SW480 (cell line): ENCODE measurements at places on chromosomes 1 and 21.
A peak's percentile ranks its signal among the peaks of the same experiment; 100 is the strongest.

- DNase-seq: no peak
Measured at GRCh38 chr21:46518983-46519583, 60.4 kb downstream of the DIP2A start.

- peak; percentile 14 for DNase-seq
Measured at GRCh38 chr1:193060406-193060805, 994 bp downstream of the RO60 start.

DNA sequence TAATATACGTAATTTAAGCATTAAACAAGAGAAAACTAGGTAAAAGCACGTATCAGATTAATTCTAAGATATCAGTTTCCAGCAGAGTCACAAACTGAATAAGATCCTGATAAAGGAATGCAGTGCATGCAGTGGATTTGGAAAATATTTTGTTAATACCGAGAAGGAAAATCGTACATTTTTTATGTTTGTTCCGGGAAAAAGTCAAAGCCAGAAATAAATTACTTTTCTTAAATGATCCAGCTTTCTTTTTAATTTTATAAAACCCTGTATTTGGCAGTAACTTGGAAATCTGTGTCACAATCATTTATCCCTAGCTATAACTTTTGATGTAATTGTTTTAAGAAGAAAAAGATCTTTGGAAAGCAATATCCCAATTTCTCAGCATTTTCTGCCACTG lies 955 bp downstream of the PALMD start:
- no peak for DNase-seq

DNA sequence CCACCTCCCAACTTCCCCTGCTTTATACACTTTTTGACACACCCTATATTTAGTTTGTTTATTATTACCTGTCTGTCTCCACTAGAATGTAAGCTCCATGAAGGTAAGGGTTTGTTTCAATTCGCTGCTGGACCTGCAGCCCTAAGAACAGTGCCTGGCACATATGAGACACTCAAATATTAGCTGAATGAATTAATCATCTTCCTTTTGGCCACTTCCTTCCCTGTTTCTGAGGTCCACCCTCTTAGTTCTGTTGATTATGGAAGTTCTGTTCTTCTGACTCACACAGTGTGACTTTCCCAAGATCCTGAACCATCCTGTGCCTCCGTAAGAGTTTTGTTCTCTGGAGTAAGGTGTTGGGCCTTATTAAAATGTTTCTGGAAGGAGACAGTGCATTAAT lies 40.4 kb upstream of the GJA5 start:
- no peak for DNase-seq

GRCh38 chr1:203769505-203770343 lies 4.7 kb downstream of the LAX1 start:
- peak; percentile 49 for DNase-seq

DNA sequence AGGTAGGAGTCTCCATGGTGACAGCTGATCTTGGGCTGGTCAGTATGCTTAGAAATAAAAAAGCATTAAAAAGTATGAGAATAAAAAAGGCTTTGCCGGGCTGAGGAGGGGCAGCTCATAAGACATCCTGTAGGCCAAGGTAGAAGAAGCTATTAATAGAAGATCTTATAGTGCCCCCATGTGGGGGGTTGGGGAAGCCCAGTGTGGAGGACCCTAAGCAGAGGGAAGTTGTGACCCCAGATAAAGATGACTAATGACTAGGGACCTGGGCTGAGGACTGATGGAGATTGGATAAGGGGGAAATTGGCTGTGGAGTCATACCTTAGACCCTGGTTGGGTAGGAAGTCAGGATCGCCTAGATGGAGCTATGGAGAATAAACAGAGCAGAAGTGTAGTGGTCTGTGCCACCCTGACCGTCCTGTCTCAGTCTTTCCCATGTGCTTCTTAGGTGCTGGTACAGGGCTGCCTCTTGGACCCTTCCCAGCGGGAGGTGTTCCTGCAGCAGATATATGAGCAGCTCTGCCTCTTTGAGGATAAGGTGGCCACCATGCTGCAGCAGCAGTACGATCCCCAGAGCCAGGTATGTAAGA lies 25.0 kb downstream of the SZT2 start:
- DNase-seq: peak; percentile 55

GRCh38 chr1:78526496-78526895 lies 35.7 kb downstream of the PTGFR start:
- DNase-seq: no peak

DNA sequence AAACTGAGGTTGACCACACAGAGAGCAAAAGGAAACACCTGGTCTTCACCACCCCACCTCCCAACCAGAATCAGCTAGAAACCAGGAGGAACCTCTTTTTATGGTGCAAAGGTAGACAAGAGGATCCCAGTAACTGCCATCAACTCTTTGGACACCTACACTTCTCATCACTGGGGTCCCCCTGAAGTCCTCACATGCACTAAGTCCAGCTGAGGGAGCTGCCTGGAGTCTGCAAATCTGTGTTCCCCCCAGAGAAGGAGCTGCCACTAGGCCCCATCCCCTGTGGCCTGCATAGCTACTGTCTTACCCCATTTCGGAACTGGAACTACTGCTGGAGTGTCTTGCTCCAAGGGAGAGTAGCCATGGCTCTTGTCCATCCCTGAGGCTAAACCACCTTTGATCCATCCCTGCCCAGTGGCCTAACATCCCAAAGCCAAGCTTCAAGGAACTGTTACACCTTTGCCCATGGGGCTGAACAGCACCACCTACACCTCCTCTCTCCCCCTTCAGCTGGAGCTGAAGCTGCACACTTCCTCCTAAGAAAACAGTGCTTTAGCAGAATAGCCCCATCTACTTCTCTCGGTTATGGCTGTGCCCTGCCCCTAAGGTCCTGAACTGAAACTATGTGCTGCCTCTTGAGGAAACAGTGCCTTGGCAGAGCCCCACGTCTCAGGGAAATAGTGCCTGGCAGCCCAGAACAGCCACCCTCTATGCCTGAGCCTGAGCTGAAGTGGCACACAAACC lies 85.4 kb upstream of the CD53 start:
- no peak for DNase-seq

- no peak for DNase-seq
Measured at GRCh38 chr21:22657781-22658180, 1659.6 kb downstream of the NCAM2 start.

GRCh38 chr1:69233463-69233862 lies 334.3 kb upstream of the LRRC7 start:
- no peak for DNase-seq

DNA sequence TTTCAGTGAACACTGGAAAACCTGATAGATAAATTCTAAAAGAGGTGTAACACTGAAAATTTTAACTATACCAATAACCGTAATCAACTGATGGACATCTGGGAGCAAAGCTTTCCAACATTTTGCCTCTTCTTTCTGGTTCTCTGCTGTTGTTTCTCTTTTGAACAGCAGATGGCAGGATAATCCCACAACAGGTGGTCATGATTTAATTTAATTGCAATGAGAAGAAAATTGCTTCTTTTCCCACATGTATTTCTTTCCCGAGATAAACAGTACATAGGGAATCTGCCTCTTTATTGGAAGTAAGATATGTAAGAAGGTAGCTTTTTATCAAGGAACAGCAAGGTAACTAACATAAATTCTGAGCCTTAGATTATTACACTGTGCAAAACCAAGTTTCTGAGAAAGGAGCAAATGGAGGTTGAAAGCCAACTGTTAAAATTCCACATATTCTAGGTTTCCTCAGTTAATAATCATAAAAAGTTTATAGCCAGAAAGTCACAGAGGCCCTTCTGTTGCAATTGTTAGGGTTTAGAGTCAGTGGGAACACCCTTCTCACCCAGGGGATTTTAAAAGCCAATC lies 72.9 kb downstream of the RPS6KA1 start:
- DNase-seq: peak; percentile 51

DNA sequence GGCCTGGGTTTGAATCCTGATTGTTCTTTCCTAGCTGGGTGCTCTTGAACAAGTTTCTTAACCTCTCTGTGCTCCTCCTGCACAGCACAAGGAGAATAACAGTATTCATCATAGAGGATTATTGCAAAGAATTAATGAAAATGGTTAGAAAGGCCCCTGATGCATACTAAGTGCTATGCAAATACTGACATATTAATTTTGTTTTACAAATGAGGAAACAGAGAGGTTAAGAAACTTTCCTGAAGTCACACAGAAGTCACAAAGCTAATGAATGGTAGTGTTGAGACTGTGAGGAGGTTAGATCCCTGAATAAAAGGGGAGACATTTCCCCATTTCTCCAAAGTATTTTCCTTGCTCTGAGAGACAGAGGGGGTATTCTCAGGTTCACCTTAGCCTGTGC lies 99.0 kb downstream of the KCNJ6 start:
- DNase-seq: no peak

GRCh38 chr1:68908316-68908715 lies 411.4 kb upstream of the DEPDC1 start:
- no peak for DNase-seq

DNA sequence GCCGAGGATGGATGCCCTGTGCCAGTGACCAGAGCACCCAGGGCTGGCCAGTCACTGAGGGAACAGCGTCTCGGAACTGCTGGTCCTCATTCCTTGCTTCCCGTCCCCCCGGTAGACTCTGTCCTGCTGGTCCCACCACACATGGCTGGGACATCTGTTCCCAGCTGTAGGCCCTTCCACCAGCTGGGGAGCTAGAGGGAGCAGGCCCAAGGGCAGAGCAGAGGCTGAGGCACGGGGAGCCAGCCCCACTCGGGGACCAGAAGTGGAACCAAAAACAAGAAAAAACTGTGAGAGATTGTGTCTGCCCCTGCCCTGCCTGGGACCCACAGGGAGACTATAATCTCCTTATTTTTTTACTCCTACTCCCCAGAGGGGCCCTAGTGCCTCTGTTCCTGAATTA lies 23.8 kb downstream of the ATP8B2 start:
- no peak for DNase-seq

GRCh38 chr21:25647647-25648046 lies 8.6 kb downstream of the JAM2 start:
- no peak for DNase-seq

- DNase-seq: no peak
Measured at GRCh38 chr1:36523850-36524249, 41.1 kb upstream of the CSF3R start.

DNA sequence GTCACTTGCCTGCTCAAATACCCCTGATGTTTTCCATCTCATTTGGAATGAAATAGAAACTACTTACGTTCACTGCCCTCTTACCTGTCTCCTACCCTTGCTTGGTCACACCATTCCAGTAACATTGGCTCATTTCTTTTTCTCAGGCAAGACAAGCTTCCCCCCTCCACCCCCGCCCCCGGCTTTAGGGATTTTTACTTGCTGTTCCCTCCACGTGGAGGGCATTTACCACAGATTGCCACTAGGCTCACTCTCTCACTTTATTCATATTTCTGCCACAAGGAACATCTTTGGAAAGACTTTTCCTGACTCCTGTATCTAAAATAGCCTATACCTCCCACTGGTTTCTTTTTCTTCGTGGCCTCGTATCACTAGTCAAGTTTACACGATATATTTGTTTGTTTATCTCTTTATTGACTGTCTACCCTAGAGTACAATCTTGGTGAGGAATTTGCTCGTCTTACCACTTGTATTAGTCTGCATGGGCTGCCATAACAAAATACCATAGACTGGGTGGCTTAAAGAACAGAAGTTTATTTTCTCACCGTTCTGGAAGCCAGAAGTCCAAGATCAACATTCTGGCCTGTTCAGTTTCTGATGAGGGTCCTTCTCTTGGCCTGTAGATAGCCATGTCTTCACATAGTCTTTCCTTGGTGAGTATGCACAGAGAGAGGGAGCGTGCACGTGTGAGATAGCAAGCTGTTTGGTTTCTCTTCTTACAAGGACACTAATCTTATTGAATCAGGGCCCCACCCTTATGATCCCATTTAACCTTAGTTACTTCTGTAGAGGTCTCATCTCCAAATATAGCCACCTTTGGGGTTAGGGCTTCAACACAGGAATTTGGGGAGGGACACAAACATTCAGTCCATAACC lies 126.2 kb downstream of the NRDC start:
- DNase-seq: no peak

- peak; percentile 30 for DNase-seq
Measured at GRCh38 chr1:222009105-222009730, 267.3 kb upstream of the DUSP10 start.

GRCh38 chr1:76583875-76584477 lies 283.3 kb upstream of the ST6GALNAC5 start:
- no peak for DNase-seq

DNA sequence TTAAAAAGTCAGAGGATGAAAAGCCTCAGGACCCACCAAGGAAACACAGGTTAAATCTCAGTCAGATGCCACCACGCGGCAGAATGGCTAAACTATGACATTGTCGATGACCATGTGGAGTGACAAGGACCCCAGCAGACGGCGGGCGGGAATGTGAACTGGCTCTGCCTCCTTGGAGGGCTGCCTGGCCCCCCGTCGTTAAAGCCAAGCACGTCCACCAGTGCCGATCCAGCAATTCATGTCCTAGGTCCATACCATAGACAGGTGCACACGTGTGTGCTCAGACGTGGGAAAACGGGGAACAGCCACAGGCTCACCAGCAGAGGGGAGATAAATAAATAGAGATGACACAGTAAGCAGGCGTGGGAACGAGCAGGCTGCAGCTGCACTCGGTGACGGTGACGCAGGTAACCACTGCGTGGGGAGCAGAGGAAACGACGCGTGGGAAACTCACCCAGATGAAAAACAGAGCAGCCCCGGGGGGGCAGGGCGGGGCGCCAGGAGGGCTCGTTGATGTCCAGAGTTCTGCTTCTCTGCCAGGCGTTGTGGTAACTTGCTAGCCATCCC lies 28.3 kb upstream of the PCBP3 start:
- peak; percentile 79 for DNase-seq

DNA sequence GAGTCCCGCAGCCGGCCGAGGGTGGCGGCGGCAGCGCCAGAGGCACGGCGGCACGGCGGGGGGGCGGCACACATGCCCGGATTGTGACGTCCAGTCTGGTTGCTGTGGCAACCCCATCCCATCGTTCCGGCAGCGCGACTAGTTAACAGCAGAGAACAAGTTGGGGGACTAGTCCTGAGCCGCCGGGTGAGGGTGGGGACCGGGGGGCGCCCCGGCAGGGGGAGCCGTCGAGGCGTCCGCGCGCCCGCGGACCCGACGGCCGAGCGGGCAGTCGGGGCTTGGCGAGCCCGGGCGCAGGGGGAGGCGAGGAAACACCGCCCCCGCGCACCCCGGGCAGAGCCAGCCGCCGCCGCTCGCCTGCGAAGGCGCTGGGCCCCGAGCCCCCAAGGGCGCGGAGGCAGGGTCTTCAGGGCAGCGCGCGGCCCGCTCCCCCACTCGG lies at the start of gene CHD5:
Gene CHD5, minus strand, starts transcription at position 54 of the 439 bp plus-strand sequence. CDS start 298 bp downstream, outside the sequence.
- DNase-seq: no peak

- DNase-seq: no peak
Measured at GRCh38 chr1:226882187-226882586, 11.8 kb downstream of the PSEN2 start.

DNA sequence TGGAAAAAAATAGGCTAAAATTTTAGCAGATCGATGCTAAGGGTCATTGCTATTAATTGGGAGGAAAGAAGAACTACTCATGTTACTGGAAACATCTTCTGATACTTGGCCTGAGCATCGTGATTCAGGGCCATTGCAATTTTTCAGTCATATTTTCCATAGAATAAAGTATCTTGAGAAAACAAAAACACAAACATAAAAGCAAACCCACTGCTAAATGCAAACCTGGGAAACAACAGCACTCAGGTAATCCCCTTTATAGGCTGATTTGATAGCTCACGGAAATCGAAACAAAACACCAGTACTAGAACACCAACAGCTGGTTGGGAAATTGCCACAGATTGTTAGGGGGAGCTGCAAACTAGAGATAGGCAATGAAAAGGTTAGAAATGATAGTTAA lies 172.9 kb upstream of the ESRRG start:
- no peak for DNase-seq

GRCh38 chr1:15116966-15117365 lies 36.6 kb upstream of the TMEM51 start:
- no peak for DNase-seq
